ENCODE measurements at places on chromosomes 12 and 14. TPM values are rescaled to one million over a fixed set of nuclear protein-coding genes. Genes with fewer than 3 reads are reported as not detected.

GRCh38 chr14:89719366-89720075 lies 235.0 kb downstream of the EFCAB11 start:
- H3K36me3 ChIP-seq: no peaks in the 10 kb centered on the region
- H3K27me3 ChIP-seq: no peaks in the 10 kb centered on the region
- peaks cover 4% of the 10 kb centered on the region for H3K4me1 ChIP-seq
- peak; percentile 68 for DNase-seq
- H3K27ac ChIP-seq: no peak overlapping the region
- H3K4me3 ChIP-seq: no peak overlapping the region

DNA sequence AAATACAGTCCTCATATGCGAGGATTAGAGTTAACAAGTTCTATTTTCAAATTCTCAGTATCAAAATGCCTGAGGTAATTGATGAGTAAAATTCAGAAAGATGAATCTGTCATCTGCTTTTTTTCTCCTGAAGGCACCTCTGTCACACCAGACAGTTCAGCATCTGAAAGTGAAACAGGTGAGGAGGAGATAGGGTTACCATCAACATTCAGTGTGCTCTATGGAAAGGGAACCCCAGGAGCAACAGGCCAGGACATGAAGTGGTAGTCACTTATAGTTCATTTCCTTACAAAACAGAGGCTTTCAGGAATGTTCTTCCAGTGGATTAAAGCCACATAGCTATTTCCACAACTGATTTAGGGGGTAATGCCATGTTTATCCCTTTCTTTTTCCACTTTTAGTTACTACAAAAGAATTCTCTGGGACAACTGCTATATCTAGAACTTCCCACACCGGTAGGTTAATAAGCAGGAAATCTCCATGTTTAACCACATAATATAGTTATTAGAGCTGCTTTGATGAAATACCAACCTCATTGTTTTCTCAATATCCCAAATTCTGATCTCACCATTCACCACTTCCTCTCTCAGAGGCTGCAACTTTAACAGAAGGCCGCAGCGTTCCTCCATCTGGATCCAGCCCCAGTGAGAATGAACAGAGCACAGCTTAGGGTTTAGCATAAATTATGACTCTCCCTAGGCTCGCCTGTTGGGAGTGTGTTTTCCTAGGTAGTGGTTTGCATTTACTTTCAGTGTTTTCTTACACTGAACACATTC lies 177.0 kb upstream of the CNTN1 start:
- no peak overlapping the region for H3K4me3 ChIP-seq
- no peak overlapping the region for H3K27ac ChIP-seq
- H3K36me3 ChIP-seq: no peaks in the 10 kb centered on the region
- DNase-seq: no peak
- H3K4me1 ChIP-seq: no peaks in the 10 kb centered on the region

DNA sequence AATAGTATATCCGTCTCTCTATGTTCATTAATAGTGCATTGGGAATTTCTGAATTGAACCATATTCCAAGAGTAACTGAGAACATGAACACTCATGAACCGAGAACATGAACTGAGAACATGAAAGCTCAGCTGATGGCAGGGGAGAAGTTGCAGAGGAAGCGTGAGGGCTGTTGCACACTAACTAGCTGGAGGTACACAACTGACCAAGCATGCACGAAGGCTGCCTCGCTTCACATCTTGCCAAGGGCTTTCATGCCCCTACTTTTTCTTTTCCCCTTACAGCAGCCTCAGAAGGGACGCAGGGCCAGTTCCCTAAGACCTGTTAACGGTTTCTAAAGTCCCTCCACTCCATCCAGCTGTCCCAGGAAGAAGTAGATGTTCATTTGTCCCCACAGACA lies 4.3 kb downstream of the RNASE1 start:
- no peak overlapping the region for H3K27ac ChIP-seq
- no peak overlapping the region for H3K4me3 ChIP-seq
- H3K4me1 ChIP-seq: no peaks in the 10 kb centered on the region
- no peaks in the 10 kb centered on the region for H3K36me3 ChIP-seq

The TPPP2 gene
- total RNA-seq: not detected

The KRT2 gene
- total RNA-seq: not detected

The CABP1 gene
- not detected for total RNA-seq

The CAPZA3 gene
- not detected for total RNA-seq

Data from osteoblast (primary cell).